ENCODE measurements at places on chromosomes 4 and X.

DNA sequence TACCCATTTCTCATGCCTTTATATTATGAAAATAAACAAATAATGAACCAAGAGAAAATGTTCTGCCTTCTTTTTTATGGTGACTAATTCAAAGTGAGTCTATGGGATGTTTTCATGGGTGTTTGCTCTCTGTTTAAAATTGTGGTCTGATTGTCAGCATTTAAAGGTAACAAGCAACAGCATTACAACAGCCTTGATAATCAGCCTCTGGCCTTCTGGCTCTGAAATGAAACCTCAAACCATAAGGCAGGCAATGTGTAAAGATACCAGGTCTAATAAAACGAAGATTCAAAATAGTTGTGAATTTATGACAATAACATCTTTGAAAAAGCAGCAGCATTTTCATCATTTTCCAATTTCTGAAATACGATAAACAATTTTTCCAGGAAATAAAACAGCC lies 63.7 kb downstream of the FAM13A start:
- no peak for DNase-seq

GRCh38 chrX:97102938-97103337 lies 219.2 kb downstream of the RPA4 start:
- no peak for DNase-seq

DNA sequence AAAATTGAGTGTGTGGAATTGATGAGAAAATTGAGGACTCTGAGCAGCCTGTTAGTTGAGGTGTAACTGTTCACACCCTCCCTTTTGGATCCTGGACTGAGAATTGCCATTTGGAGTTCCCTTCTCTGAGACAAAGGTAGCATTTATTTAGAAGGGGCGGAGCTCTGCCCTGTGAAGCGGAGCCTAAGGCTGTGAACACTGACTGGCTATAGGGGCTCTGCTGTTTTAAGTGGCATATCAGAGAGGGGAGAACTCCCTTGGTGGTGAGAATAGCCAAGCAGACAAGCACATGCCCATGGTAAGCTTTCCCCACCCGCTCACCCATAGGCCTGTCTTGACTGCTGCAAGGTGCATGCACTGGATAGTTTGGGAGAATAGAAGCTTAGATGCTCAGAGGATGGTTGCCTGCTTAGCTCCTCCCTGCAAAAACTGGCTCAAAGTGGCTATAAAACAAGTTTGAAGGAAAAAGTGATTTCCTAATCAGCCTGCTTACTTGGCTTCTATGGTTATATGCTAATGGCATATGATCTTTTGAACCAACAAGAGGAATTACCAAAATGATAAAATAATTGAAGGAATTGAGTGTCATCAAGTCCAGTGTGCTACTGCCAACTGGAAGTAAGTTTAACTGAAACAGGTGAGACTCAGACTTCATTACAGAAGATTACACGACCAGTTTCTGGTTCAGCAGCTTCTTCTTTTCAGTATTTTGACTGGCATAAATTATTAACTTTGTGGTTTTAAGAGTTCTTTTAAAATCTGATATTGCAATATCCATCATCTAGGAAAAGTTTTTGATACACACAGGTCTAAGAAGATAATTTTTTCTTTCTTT lies 108.4 kb downstream of the AFF1 start:
- DNase-seq = no peak

GRCh38 chr4:118981839-118982381 lies 93.3 kb downstream of the SYNPO2 start:
- DNase-seq = peak; percentile 62

DNA sequence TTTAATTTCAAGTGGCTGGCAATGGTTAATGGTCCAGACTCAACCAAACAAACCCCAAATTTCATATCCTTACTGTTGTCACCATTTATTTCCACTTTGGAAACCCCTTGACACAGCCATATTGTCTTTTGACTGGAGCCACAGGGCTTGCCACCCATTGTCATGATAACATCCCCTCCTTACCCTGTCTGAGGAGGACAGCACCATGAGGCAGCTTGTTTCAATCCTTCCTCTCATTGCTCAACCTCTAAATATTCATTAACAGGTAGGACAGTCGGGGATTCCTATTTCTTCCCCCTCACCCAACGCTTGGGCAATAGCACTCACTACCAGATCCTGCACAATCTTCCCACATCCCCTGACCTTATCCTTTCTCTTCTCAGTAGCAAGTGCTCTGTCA lies 92.1 kb downstream of the CEP135 start:
- no peak for DNase-seq

DNA sequence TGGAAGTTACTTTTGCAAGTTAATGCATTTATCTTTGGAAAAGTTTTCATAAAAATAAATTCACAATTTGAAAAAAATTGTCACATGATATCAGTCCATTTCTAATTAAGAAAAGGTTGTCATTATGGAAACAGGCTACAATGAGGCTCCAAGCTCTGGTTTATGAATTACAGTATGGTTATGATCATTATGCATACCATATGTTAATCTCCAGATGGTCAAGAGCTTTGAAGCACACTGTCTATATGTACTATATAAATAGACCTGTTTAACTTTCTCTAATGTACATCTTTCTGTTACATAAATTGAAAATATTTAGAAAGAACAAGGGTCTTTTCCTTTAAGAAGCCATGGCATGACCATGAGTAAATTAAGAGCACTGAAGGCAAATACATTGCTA lies 2338.8 kb downstream of the PCDH7 start:
- DNase-seq = no peak

GRCh38 chr4:170979736-170980135 lies 833.5 kb upstream of the GALNTL6 start:
- no peak for DNase-seq

DNA sequence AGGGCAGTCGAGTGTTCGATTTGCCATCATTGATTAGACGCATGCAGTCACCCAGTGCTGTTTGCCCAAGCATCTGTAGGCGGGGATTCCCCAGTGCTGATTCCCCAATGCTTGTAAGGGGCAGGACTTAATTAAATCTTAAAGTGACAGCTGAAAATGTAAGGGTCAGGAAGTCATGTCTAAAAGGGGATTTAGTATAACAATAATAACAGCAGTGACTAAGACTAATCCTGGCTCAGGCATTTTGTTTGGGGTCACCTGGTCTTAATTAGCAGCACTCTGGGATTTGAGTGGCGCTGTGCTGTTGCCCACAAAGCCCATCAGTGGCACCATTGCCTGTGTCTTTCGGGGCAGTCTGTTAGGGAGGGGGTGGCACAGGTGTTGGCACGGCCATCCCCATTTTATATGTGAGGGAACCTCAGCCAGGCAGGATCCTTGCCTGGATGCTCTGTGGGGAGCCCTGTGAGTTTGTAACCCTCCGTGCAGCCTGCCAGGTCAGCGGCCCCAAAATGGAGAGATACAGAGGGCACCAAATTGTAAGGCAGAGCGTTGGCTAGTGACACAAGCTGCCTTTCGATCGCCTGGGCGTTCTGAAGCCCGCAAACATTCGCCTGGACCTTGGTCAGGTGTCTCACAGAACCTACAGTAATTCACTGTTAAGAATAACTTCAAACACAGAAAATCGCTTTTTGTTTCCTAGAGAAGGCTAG lies 146.7 kb downstream of the TBL1X start:
- DNase-seq = no peak

DNA sequence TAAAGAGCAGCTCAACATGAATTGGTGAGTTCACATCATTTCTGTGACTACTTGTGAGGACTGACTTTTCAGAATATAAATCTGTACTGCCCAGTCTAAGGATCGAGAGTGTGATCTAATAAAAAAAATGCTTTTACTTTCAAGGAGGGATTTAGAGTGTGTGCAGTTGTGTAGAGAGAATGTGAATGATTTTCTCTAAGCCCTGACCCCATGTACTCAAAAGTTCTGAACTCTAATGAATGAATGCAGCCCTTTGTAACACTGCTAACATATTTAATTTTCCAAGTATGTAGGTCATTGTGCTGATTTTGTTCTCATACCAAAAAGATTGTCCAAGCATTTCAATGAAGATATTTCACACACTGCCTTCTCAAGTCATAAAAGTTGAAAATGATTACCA lies 92.5 kb upstream of the STOX2 start:
- no peak for DNase-seq

GRCh38 chrX:98480606-98481005 lies 1596.9 kb downstream of the RPA4 start:
- no peak for DNase-seq

- DNase-seq = no peak
These were observed 13.0 kb upstream of the SLC25A5 start for GRCh38 chrX:119455264-119455663.

- peak; percentile 61 for DNase-seq
These were observed 32.4 kb upstream of the RBPJ start for GRCh38 chr4:26288355-26288909.

- DNase-seq = no peak
These were observed 8.3 kb upstream of the SASH3 start for GRCh38 chrX:129771266-129771995.

- no peak for DNase-seq
These were observed 98.9 kb downstream of the GPR82 start for GRCh38 chrX:41822892-41823291.

- DNase-seq = no peak
These were observed 316.7 kb downstream of the RPA4 start for GRCh38 chrX:97200454-97200853.

DNA sequence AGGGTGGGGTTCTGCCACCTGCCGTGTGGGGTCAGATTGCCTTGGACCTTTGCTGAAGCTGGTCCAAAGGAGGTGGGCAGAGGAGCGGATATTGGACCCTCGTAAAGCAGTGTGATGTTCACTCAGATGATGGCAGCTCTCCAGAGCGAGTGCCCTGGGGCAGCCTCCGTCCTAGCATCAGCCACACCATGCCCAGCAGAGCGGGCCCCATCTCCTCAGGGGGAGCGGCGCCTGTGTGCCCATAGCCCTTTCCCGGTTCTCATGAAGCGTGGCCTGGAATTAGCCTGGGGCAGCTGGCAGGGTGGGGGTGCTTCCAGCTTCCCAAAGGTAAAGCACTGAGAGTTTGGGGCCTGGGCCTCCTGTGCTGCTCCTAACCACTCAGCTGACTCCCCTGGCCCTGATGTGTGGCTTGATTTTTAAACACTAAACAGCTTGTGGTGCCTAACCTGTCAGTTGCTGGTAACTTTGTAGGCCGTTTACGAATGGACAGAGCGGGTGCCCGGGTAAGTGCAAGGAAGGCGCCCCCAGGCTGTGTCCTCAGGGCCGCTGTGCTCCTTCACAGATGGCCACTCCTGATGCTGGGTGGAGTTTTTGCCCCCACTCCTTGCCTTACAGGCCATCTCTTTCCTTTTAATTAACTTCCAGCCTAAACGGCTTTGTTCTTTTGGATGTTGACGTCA lies 36.0 kb downstream of the NOP14 start:
- peak; percentile 47 for DNase-seq

DNA sequence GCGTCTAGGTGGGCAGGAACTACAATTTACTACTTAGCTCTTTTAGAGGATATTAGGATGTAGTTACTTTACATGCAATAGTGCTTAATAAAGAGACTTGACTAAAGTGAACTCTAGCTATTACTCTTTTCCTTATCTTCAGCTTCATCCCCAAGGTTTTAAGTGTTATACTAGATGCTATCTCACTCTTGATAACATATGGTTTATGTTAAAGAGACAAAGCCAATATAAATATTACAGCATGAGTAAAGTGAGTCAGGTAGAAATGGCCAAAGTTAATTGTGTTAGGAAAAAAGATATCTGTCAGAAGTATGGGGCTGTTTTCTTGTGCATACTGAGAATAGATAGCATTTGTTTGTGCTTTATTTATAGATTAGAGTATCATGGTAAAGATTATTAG lies 80.5 kb downstream of the STAG2 start:
- DNase-seq = no peak

DNA sequence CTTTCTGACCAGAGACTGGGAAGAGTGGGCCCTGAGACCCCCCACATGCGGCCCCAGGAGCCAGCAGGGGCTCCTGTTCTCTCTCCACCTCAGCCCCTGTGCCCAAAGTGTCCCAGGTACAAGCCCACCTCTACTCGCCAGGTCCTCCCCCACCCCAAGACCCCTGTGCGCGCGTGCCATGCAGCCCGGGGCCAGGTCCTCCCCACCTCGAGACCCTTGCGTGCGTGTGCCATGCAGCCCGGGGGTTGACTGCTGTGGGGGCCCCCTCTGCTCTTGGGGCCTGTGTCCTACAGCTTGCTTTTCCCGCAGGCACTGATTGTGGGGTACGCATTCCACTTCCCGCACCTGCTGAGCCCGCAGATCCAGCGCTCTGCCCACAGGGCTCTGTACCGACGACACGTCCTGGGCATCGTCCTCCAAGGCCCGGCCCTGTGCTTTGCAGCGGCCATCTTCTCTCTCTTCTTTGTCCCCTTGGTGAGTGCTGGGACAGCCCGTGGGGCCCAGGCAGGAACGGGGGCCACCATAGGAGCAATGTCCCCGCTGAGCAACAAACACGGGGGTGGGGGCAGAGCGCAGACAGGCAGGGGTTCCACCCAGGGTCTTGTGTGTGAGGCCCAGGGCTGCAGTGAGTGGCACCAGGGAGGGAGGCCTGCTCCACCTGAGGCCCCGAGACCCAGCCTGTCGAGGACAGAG lies 20.3 kb downstream of the DGKQ start:
- no peak for DNase-seq

DNA sequence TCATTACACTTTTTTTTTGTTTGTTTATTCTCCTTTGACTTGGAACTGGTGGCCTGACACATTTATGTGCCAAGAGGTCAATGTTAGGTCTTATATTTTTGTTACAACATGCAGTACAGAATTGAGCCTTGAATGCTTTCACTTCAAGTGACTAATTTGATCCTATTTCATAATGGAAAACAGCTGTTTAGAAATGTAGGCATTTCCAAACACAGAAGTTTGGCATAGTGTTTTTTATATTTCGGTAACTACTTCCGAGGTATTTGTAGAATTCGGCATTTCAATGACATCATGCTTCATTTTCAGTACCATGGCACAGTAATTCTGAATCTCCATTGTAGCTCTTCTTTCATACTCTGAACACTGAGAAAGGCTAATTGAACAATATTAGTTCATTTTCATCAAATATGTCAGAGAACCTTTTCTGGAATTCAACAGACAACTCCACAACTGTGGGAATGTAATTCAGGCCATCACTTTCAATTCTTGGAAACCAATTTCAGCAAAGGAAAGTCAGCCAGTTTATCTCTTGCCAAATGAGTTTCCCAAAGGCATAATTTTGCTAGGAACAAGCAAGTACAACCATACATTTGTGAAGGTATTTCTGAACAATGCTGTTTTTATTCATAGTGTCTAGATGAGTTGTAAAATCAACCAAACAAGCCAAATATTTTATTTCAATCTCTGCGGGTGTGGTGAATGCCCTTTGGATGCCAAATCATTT lies 11.4 kb downstream of the FAM120C start:
- DNase-seq = no peak

- DNase-seq = no peak
These were observed 1.2 kb upstream of the TMEM33 start for GRCh38 chr4:41933997-41934503.

- no peak for DNase-seq
These were observed 51.9 kb upstream of the LAS1L start for GRCh38 chrX:65586491-65586890.

DNA sequence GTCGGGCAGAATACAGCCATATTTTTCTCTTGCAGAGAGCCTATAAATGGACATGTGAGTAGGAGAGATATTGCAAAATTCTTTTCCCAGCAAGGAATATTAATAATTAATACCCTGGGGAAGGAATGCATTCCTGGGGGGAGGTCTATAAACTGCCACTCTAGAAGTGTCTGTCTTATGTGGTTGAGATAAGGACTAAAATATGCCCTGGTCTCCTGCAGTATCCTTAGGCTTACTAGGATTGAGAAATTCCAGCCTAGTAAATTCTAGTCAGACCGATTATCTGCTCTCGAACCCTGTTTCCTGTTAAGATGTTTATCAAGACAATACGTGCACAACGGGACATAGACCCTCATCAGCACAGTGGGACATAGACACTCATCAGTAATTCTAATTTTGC lies 872.6 kb downstream of the FSTL5 start:
- no peak for DNase-seq

Measured in activated CD8-positive, alpha-beta memory T cell treated with anti-CD3 and anti-CD28 coated beads, Interleukin-2, amount 50 U/mL, for 48 hours (primary cell).